T-helper 17 cell (primary cell): ENCODE measurements at places on chromosomes 6 and 20. TPM values are rescaled to one million over a fixed set of nuclear protein-coding genes. Genes with fewer than 3 reads are reported as not detected.

GRCh38 chr6:34658605-34659265 is 37.8 kb downstream of the ILRUN start:
- H3K4me3 ChIP-seq = no peak overlapping the region
- H3K27ac ChIP-seq = no peak overlapping the region
- no peaks in the 10 kb centered on the region for H3K27me3 ChIP-seq
- DNase-seq = no peak
- peaks cover 31% of the 10 kb centered on the region for H3K4me1 ChIP-seq

GRCh38 chr6:126747728-126748540 is 370.5 kb upstream of the RSPO3 start:
- H3K27ac ChIP-seq = no peak overlapping the region
- H3K36me3 ChIP-seq = no peaks in the 10 kb centered on the region
- H3K27me3 ChIP-seq = no peaks in the 10 kb centered on the region
- H3K4me3 ChIP-seq = no peak overlapping the region
- no peak for DNase-seq

GRCh38 chr6:21679761-21680265 is 86.3 kb downstream of the SOX4 start:
- no peaks in the 10 kb centered on the region for H3K27me3 ChIP-seq
- no peak overlapping the region for H3K27ac ChIP-seq
- DNase-seq = no peak
- H3K4me1 ChIP-seq = no peaks in the 10 kb centered on the region

DNA sequence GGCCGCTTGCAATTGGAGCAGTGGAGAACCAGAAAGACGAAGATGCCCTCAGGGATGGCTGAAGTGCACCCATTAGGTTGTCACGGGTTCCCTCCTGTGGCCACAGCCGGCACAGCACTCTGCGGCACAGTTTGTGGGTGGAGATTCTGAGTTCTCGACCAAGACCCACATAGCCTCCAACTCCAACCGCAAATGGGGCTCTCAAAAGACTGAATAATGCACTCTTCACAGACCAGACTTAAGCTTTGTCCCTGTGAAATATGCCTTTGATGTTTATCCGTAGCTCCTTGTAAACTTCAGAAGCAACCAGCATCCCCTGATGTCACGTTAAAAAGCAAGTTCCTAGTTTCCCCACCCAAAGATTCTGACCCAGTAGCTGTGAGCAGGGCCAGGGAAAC is 934 bp upstream of the CST9 start:
- peaks cover 24% of the 10 kb centered on the region for H3K27me3 ChIP-seq
- no peak overlapping the region for H3K27ac ChIP-seq
- no peak overlapping the region for H3K4me3 ChIP-seq
- peak; percentile 14 for DNase-seq
- H3K36me3 ChIP-seq = no peaks in the 10 kb centered on the region

DNA sequence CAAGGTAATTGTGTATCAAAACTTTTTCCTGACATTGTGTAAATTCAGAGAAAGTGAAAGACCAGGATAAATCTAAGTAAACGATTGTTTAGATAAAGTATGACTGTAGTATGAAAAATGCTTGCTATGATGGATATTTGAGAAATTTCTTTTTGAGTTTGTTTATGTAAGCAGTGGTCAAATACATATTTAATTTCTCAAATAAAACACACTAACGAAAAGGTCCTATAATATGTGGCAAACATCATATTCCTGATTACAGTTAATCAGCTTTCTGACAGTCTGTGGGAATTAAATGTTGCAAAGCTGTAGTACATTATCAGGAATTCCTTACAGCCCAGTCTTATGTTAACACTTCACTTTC is 636.9 kb downstream of the MMUT start:
- H3K4me3 ChIP-seq = no peak overlapping the region
- DNase-seq = no peak
- H3K36me3 ChIP-seq = no peaks in the 10 kb centered on the region
- no peaks in the 10 kb centered on the region for H3K27me3 ChIP-seq
- no peaks in the 10 kb centered on the region for H3K4me1 ChIP-seq

GRCh38 chr20:24628985-24629384 is 159.6 kb downstream of the SYNDIG1 start:
- H3K4me3 ChIP-seq = no peak overlapping the region
- DNase-seq = no peak
- H3K27me3 ChIP-seq = peaks cover 11% of the 10 kb centered on the region
- H3K36me3 ChIP-seq = no peaks in the 10 kb centered on the region
- H3K27ac ChIP-seq = peak overlapping the region; percentile 41
- H3K4me1 ChIP-seq = peaks cover 2% of the 10 kb centered on the region

DNA sequence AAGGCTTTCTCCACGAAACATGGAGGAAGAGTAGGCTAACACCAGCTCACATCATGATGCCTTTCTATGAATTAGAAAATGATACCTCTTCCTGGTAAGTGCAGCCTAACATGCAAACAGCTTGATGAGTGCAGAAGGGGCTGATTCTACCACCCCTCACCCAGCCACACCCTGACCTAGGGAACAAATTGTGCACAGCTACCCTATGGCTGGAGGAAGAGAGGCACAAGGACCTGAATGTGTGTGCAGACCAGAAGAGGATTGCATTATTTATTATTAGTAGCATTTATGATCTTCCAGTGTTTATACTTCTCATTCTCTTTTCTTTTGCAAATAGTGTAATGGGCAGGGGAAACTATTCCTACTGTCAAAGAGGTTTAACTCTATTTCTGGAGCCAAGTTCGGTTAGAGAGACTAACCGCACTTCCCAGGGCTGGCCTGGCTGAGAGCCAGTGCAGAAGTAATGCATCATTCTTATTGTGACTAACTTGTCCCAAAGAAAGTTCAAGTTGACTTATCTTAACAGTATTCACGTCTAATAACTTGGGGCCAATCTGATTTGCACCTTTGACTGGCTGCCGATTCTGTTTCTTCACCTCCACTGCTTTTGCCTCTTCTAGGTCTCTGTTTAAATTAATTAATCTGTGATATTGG is 237.5 kb downstream of the CD83 start:
- peaks cover 4% of the 10 kb centered on the region for H3K4me1 ChIP-seq
- no peaks in the 10 kb centered on the region for H3K27me3 ChIP-seq
- H3K4me3 ChIP-seq = no peak overlapping the region
- no peak overlapping the region for H3K27ac ChIP-seq
- peaks cover 2% of the 10 kb centered on the region for H3K36me3 ChIP-seq

DNA sequence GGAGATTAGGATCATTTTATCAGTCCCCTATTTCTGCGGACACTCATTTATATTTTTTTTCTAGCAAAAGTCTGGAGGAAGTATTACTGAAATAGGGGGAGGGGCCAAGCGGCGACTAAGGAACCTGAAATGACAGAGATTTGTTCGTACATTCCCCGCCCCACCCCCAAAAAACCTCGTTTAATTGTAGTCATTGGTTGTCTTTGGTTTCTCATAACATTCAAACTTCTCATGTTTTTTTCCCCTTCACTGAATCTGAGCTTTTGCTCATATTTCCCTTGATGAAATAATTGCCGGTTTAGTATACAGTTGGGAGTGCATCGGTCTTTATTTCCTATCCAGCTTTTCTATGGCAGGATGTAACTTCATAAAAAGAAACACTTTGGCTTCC is 768 bp upstream of the FYN start:
- H3K27ac ChIP-seq = peak overlapping the region; percentile 97
- H3K36me3 ChIP-seq = peaks cover 6% of the 10 kb centered on the region

- no peaks in the 10 kb centered on the region for H3K36me3 ChIP-seq
- H3K27me3 ChIP-seq = no peaks in the 10 kb centered on the region
- no peak overlapping the region for H3K27ac ChIP-seq
- no peak overlapping the region for H3K4me3 ChIP-seq
- no peaks in the 10 kb centered on the region for H3K4me1 ChIP-seq
Measured at GRCh38 chr20:7716286-7716972, 223.8 kb downstream of the HAO1 start.

COL9A3 gene
- total RNA-seq = not detected

DNA sequence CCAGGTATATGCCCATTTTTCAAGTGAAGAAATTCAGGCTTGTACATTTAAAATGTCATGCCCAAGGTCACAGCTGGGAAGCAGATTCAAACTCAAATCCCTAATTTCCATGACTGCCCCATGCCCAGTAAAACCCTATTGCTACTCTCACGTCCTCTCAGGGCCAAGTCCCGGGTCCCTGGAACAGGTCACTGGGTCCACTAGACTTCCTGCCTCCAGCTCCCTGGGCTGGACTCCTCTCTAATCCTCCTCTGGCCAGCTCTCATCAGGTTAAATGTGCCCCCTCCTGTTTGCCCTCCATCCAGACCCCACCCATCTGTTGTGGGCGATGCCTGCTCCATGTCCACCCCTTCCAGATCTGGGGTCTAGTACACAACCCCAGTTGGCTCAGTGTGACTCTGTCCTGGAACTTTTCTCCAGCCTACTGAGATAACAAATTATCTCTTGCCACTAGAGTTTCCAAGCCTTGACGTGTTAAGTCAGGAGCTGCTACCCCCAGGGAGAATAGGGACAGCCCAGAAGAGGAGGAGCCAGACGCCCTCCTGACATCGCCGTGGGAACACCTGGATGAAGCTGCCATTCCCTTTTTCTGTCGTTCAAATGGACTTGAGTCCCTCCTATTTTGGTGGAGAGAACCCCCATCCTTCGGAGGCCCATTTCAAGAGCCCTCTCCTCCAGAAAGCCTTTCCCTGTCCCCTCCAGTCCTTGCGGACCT is 3.7 kb upstream of the SPDEF start:
- no peak overlapping the region for H3K27ac ChIP-seq
- H3K4me3 ChIP-seq = no peak overlapping the region
- DNase-seq = no peak
- peaks cover 3% of the 10 kb centered on the region for H3K4me1 ChIP-seq
- H3K27me3 ChIP-seq = no peaks in the 10 kb centered on the region

DNA sequence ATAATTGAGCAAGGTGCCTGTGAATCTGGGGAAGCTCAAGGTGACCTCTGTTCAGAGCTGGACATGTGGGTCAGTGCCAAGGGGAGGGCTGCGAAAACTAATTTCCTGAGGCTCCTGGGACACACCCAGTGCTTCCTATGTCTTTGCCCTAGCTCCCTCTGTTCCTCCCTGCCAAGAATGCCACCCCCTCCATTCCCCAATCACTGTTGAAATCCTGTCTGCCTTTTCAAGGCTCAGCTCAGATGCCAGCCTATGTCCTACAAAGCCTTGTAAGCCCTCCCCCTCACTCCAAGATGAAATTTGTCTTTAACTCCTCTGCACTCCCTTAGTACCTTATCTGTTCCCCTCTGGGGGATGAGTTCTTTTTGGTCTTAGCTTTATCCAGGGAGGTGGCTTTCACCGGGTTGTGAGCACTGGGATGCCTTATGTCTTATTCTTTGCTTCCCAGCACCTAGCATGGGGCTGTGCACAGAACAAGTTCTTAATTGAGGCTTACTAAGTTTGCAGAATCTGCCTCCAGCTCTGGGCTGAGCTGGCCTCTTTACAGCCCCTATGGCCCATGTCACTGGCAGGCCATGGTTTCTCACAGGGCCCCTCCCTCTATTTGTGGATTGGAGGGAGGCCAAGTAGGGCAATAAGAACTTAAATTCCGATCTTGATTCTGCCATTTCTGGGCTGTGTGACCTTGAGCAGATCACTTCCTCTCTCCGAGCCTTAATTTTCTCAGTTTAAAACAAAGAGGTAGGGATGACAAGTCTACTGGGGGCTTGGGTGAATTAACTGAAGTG is 51.5 kb upstream of the EPB41L1 start:
- H3K27ac ChIP-seq = no peak overlapping the region
- peaks cover 3% of the 10 kb centered on the region for H3K36me3 ChIP-seq
- no peak overlapping the region for H3K4me3 ChIP-seq

MAFB gene
- 0.86 TPM for total RNA-seq

GRCh38 chr6:161024364-161024920 is 32.9 kb downstream of the MAP3K4 start:
- H3K4me3 ChIP-seq = peak overlapping the region; percentile 52
- peaks cover 23% of the 10 kb centered on the region for H3K4me1 ChIP-seq
- H3K27ac ChIP-seq = peak overlapping the region; percentile 59
- no peaks in the 10 kb centered on the region for H3K36me3 ChIP-seq
- no peak for DNase-seq

DNA sequence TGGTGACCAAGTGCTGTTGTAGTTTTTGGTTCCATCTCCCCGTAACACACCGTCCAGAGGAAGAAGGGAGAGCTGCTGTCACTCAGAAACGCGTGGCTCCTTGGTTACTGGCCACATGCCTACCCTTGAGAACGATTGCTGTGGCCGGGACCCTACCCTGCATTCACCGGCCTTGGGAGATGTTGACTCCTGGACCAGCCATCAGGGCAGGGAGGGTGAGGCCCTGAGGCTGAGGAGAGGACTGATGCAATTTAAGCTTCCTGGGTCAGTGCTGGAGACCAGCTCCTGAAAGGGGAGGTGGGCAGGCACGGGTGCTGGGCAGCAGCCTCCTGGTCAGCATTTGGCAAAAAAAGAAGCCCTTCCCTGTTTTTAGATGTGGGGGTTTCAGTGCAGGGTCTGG is 31.5 kb downstream of the ERMARD start:
- no peaks in the 10 kb centered on the region for H3K36me3 ChIP-seq
- peaks cover 5% of the 10 kb centered on the region for H3K4me1 ChIP-seq
- H3K4me3 ChIP-seq = no peak overlapping the region
- H3K27me3 ChIP-seq = no peaks in the 10 kb centered on the region
- DNase-seq = no peak

- peaks cover 9% of the 10 kb centered on the region for H3K4me1 ChIP-seq
- peak overlapping the region; percentile 73 for H3K4me3 ChIP-seq
- H3K27me3 ChIP-seq = peaks cover 44% of the 10 kb centered on the region
- H3K36me3 ChIP-seq = no peaks in the 10 kb centered on the region
- H3K27ac ChIP-seq = no peak overlapping the region
Measured at GRCh38 chr6:166253281-166253681, 54.9 kb downstream of the PRR18 start.

DNA sequence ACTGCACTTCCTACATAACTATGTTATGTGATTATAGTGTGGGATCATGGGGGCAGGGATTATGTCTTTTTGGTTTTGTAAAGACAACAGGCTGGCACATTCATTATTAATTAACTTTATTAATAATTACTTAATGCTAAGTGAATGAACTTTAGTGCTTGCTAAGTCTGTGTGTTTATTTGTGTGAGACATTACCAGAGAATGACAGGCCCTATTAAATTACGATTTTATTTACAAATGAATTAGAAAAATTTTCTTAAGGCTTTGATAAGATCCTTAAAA is 100.9 kb downstream of the CD83 start:
- no peak overlapping the region for H3K4me3 ChIP-seq
- no peaks in the 10 kb centered on the region for H3K4me1 ChIP-seq
- H3K27me3 ChIP-seq = peaks cover 12% of the 10 kb centered on the region
- no peaks in the 10 kb centered on the region for H3K36me3 ChIP-seq
- no peak overlapping the region for H3K27ac ChIP-seq

DNA sequence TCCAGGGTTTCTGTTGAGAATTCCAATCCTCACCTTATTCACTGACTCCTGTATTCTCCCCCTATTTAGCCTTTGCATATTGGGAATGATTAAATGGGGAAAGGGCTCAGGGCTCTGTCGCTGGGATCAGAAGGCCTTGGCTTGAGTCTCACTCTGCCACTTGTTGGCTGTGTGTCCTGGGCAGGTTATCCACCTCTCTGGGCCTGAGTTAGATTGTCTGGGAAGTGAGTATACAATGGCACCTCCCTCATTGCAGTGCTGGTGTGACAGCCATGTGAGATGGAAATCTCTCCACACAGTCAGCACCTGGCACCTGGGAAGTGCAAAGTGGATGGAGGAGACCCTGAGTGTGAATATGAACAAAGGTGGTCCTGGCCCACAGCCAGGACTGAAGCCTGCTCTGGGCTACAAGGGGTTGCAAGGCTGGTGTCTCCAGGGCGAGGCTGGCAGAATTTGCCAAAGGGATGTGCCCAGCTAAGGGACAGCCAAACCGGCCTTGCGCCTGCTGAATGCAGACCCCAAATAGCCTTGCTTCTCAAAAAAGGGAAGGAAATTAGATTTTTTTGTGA is 200.0 kb upstream of the PMEPA1 start:
- peaks cover 7% of the 10 kb centered on the region for H3K4me1 ChIP-seq
- no peak overlapping the region for H3K4me3 ChIP-seq
- H3K36me3 ChIP-seq = no peaks in the 10 kb centered on the region
- no peak overlapping the region for H3K27ac ChIP-seq
- peaks cover 56% of the 10 kb centered on the region for H3K27me3 ChIP-seq

RSPH3 gene
- total RNA-seq = 2.7 TPM
